ENCODE measurements at places on chromosomes 16 and 17.

- DNase-seq = no peak
These were observed 71.8 kb upstream of the METRNL start for GRCh38 chr17:83007504-83008185.

DNA sequence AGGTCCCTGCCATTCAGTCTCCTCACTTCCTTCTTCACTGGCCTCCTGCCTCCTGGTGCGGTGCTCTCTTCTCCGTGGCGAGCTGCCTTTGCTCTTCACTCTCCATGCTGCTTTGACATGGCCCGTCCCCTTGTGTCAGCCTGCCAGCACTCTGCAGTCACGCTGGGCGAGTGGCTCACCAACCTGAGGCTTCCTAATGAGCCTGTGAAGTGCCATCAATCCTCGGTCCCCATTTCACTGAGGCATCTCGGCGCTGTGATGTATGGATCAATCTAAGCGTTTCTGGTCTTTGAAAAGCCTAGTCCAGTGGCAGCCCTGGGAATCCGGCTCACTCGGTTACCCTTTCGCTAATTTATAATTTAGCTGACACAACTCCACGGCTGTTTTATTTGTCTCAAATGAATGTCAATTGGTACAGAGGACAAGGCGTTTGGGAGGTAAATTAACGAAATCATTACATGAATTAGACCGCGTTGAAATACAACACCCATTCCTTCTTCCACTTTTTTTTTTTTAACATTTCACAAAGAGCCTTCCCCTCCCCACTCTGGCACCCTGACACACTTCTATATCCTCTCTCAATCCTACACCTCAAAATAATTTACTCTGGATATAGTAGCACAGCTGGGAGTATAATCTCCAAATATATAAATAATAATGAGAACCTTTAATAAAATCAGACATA, 610.7 kb downstream of the TMEM114 start:
- no peak for DNase-seq

DNA sequence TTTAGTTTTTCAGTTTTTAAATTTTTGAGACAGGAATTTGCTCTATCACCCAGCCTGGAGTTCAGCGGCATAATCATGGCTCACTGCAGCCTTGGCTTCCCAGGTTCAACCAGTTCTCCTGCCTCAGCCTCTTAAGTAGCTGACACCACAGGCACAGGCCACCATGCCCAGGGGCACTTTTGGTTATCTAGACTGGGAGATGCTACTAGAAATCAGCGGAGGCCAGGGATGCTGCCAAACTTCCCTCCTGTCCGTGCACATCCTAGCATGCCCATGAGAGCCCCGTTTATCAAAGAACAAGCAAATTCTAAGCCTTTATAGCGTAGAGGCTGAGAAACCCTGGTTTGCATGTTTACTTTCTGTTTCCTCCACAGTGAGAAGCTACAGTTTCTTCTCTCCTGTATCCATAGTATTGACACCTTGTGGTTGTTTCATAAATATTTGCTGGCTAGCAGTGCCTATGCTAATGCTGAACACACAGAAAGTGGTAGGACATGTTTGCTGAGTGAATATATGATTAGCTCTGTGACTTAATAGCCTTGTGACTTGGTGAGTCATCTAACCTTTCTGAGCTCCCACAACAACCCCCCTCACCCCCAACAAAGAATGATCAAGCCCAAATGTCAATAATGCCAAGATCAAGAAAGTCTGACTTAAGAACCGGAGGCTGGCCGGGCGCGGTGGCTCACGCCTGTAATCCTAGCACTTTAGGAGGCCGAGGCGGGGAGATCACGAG, 39.2 kb upstream of the MAF start:
- no peak for DNase-seq

- DNase-seq = no peak
These were observed 10.0 kb downstream of the RGS11 start for GRCh38 chr16:265711-266110.

DNA sequence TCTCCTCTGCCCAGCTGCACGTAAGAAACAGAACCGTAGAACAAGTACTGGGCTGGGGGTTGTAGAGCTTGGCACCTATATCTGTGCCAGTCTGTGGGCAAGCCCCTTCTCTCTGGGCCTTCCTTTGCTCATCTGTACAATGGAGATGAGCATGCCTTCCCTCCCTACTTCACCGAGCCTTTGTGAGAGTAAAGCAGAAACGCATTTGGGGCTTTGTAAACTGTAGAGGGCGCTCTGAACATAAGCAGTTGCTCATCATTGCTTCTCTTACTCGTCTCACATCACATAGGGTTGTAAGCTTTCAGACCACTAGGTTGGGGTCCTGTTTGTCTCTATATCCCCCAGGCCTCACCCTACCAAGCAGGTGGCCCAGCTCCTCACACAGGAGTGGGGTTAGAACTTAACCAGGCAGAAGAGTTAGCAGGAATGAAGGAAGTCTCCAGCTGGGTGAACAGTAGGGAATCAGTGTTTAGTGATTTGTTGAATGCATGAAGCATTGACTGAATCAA, 15.1 kb downstream of the SAMD14 start:
- no peak for DNase-seq

GRCh38 chr17:49556223-49556943, 19.3 kb upstream of the NXPH3 start:
- no peak for DNase-seq

- DNase-seq = no peak
These were observed 67.1 kb downstream of the ENGASE start for GRCh38 chr17:79141578-79142355.

- DNase-seq = no peak
These were observed 4.8 kb downstream of the XYLT2 start for GRCh38 chr17:50350733-50351132.

- no peak for DNase-seq
These were observed 35.0 kb downstream of the GPT2 start for GRCh38 chr16:46918905-46919792.

DNA sequence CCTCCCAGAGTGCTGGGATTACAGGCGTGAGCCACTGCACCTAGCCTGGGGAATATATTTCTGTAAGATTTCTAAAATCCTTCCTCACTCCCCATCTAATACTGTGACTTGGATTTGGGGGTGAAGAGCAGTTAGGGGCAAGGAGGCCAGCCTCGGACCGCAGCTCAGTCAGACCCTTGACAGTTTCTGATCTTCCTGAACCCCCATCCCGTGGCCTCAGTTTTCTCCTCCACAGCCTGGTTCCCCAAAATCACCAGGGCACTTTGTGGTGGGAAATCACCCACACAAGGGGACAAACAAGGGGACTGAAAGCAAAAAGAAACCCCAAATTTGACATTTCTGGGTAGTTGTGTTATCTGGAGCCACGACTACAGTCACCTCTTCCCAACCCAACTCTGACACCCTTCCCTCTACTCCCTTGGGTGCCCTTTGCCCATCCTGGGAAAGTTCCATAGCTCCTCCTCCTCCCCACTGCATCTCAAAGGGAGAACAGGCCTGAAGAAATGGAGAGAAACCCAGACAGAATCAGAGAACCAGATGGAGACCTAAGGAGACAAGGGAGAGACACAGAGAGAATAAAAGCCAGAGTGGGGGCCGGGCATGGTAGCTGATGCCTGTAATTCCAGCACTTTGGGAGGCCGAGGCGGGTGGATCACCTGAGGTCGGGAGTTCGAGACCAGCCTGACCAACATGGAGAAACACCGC, 2.8 kb upstream of the STAT5A start:
- no peak for DNase-seq

DNA sequence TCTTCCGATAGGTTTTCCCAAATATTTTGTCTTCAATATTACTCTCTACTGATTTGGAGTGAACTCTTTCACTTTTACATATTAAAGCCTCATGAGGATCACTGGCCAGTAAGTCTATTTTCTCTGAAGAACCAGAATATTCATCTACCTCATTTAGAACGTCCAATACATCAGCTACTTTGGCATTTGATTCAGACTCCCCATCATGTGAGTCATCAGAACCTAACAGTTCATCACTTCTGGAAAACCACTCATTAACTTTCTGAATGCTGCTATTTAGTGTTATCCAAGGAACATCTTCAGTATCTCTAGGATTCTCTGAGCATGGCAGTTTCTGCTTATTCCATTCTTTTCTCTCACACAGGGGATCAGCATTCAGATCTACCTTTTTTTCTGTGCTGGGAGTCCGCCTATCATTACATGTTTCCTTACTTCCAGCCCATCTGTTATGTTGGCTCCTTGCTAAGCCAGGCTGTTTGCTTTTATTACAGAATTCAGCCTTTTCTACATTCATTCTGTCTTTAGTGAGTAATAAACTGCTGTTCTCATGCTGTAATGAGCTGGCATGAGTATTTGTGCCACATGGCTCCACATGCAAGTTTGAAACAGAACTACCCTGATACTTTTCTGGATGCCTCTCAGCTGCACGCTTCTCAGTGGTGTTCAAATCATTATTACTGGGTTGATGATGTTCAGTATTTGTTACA, 30.9 kb downstream of the BRCA1 start:
- DNase-seq = no peak

GRCh38 chr17:11742886-11743285, 144.6 kb downstream of the DNAH9 start:
- DNase-seq = no peak
